ENCODE measurements at places on chromosomes 3 and 15.

GRCh38 chr3:11381141-11381540, 108.9 kb downstream of the ATG7 start:
- no peak for DNase-seq

DNA sequence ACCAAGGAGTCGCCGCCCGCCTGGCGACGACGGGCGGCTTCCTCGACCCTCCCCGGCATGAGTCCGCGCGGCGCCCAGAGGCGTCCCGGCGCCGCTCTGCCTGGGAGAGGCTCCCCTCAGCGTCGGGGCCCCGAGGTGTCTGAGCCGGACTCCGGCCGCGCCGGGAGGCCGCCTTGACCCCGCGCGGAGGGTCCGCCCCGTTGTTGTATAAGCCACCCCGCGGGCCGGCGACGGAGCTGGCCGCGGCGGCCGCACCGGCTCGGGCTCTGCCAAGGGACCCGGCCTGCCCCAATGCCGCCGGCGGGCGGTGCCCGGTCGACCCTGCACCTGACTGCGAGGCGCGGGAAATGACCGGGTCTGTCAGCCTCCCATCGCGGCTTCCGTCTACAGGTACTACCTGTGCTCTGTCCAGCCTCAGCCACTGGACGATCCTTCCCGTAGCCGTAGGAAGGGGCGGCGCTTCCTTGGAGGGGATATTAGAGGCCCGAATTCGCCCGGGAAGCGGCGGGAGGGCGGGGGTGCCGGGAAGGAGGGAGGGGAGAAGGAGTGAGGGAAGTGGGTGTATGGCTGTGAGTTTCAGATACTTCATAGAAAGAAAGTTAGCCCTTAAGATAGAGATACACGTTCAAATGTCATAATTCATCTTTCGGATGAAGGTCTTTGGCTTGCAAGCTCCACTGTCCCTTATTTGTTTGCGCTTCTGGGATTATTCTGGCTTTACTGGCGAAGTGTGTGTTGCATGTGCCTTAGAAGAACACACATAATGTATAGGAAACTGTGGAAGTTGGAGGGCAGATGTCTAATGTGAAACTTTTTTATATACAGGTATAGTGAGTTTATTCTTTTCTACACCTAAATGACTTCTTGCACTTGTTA, 620 bp downstream of the ABHD5 start:
- DNase-seq, result peak; percentile 40

- DNase-seq, result no peak
Observed at GRCh38 chr3:112966633-112967032, 8.3 kb downstream of the CD200R1 start.

- DNase-seq, result no peak
Observed at GRCh38 chr15:26757141-26757540, 15.7 kb downstream of the GABRB3 start.

- DNase-seq, result peak; percentile 3
Observed at GRCh38 chr3:44761101-44761423, 357 bp downstream of the KIAA1143 start.

DNA sequence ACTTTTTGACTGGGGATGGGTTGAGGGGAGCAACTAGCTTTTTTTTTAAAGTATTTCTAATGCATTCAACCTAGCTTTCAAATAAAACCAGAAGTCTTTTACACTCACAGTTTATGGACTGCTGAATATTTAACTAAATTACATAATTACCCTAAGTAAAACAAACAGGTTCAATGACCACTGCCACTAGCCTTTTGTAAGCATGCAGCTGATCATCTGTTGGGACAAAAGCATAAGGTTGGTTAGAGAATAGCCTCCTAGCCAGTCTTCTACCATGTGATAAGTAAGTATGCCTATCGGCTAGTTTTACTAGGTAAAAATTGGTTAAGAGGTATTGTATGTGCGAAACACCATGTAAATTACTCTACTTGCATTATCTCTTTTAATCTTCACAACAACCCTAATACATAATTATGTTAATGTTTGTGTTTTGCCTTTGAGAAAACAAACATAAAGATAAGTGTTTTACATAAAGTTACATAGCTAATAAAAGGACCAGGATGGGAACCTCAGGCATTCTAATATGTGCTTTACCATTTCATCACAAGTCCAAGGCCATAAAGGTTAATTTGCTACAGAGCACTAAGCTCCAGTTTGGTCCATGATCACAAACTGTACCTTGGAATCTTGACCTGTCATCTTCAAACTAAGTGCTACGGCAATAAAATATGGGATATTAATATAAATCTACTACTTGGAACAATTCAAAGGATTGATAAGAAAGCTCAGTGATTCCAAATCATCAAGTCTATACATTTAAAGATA, 13.2 kb downstream of the PFN2 start:
- DNase-seq, result no peak

DNA sequence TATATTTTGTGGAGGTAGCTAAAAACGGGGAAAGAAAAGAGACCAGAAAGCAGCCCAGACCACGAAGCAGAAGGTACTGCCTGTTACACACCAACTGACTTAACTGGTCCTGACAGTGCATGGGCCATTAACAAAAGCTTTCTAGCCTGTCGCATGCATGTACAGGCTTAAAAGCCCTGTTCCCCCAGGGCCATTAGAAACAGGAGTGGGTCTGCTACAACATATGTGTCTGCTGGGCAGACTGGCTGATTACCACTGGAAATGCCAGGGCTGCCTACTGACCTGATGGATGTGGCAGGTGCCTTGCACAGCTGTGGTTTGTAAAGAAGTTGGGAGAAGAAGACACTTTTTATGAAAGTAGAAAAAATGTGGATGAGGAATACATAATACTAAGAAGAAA, 137.4 kb downstream of the GAP43 start:
- DNase-seq, result no peak

DNA sequence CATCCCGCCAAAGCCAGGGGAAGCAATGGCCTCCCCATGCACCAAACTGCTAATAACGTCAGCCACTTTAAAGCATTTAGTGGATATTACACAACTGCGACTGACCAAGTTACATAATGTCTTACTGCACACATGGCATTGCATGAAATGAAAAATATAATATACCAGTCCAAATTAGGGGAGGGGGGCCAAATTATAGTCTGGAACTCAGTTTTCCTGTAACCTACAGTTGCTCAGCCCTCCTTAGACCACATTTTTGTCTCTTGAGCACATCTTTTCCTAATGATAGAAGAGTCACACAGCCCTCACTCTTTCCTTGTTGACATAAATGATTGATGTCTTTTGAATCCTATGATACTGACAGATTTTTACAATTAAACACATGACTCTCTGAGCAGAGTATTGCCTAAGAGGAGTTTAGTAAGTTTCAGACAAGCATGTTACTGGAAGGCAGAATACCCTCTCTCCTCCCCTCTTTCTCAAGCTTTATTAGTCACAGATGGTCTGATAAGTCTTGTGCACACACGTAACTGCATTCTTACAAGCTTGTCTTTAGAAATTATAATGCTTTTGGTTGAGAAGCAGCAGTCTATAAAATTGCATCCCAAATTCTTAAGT, 1.1 kb upstream of the PLD1 start:
- no peak for DNase-seq

DNA sequence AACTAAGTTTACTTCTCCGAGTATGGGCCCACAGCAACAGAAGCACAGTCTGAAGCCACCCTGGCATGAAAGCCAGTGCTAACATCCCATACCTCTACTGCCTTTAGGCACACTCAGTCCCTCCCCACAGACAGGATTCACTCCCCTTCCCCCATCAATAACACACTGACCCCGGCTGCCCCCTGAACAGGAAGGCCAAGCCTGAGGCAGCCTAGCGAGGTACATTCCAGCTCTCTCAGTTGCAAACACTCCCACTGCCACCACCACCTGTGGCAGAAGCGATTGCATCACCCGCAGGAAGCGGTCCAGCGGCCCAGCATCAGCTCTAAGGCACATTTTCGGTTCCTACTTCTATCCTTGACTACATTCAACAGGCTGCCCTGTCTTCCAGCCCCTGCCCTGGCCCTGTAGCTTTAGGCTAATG, 7.0 kb upstream of the BMF start:
- peak; percentile 53 for DNase-seq

- DNase-seq, result no peak
Observed at GRCh38 chr15:49410641-49411040, 12.4 kb upstream of the FGF7 start.

GRCh38 chr3:56469141-56469540, 874 bp upstream of the ERC2 start:
- no peak for DNase-seq

Measured in stimulated activated CD4-positive, alpha-beta T cell treated with anti-CD3 and anti-CD28 coated beads, Interleukin-2, amount 100 ng/mL, for 24 hours (primary cell).